Tibial artery (tissue), 4 donors: ENCODE measurements at places on chromosomes 5 and 9.
A peak's percentile ranks its signal among the peaks of the same experiment; 100 is the strongest.

DNA sequence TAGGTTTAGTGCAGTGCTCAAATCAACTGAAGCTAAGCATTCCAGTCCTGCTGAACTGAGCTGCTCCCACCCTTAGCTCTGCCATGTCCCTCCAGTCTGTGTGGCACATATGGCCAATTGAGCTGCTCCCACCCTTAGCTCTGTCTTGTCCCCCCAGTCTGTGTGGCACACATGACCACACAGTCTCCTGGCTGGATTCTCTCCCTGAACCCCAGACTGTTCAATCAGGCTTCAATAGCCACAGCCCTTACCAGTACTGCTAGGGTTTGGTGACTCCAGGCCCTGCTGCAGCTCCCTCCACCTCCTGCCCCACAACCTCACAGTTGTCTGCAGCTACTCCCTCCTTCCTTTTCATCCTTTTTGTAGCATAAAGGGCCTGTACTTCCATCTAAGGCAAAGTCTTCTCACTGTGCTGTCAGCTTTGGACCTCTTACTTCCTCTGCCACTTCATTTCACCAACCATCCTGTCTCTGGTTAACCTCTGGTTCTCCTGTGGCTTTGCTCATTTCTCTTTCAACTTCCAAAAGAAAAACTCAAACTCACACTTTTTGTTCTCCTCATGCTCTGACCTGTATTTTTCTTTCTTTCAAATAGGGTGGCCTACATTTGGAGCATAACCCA is 50.8 kb downstream of the ADAMTS12 start:
- peaks cover 25% of the 10 kb centered on the region for H3K4me1 ChIP-seq
- H3K27ac ChIP-seq, result no peak overlapping the region
- H3K36me3 ChIP-seq, result no peaks in the 10 kb centered on the region
- H3K4me3 ChIP-seq, result no peak overlapping the region
- DNase-seq, result no peak
- no peaks in the 10 kb centered on the region for H3K27me3 ChIP-seq

GRCh38 chr9:26132746-26133312 is 454.6 kb upstream of the TUSC1 start:
- no peak overlapping the region for H3K4me3 ChIP-seq
- H3K4me1 ChIP-seq, result peaks cover 26% of the 10 kb centered on the region
- H3K27me3 ChIP-seq, result no peaks in the 10 kb centered on the region
- no peaks in the 10 kb centered on the region for H3K36me3 ChIP-seq
- H3K27ac ChIP-seq, result peak overlapping the region; percentile 14

GRCh38 chr5:143921525-143922311 is 109.8 kb downstream of the HMHB1 start:
- no peak for DNase-seq
- H3K4me1 ChIP-seq, result peaks cover 17% of the 10 kb centered on the region
- no peak overlapping the region for H3K27ac ChIP-seq
- no peak overlapping the region for H3K4me3 ChIP-seq
- no peaks in the 10 kb centered on the region for H3K27me3 ChIP-seq

DNA sequence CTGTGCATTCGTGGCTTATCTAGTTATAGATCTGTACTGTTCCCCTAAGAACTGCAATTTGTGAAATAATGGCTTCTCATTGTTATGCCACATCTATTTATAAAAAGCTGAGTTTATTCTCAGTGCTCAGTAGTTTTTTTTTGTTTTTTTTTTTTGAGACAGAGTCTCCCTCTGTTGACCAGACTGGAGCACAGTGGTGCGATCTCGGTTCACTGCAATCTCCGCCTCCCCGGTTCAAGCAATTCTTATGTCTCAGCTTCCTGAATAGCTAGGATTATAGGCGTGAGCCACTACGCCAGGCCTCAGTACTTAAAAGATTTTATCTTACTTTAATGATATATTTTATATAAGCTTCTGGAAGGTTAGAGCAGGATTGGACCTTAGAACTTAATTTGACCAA is 19.0 kb downstream of the SEC61B start:
- no peaks in the 10 kb centered on the region for H3K4me1 ChIP-seq
- peaks cover 52% of the 10 kb centered on the region for H3K36me3 ChIP-seq
- no peak overlapping the region for H3K4me3 ChIP-seq
- no peaks in the 10 kb centered on the region for H3K27me3 ChIP-seq
- DNase-seq, result no peak

GRCh38 chr5:148238418-148238794 is at the start of gene MARCOL:
Gene MARCOL, plus strand, starts transcription at chr5:148238525. Its CDS starts 73 bp downstream, at chr5:148238598.
- H3K27ac ChIP-seq, result no peak within 1 kb of the TSS
- no peaks in the 10 kb centered on the region for H3K4me1 ChIP-seq
- no peaks in the 10 kb centered on the region for H3K27me3 ChIP-seq
- no peak within 1 kb of the TSS for H3K4me3 ChIP-seq

DNA sequence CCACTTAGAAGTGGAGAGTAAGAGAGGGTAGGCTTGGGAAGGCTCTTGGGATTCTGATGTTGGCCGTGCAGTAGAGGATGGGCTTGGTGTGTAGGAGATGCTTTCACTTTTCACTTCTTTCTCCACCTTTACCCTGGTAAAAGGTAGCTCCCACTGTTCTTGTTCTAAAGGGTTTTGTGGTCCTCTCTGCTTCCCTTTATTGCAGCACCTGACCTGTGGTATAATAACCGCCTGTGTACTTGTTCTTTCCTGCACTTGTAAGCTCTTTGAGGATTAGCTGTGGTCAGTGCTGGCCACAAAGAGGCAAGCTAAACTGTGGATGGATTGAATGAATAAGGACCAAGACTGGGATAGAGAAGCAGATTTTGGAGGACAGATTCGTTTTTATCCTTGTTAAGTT is 25.2 kb downstream of the KDM4C start:
- H3K4me3 ChIP-seq, result no peak overlapping the region
- H3K4me1 ChIP-seq, result peaks cover 28% of the 10 kb centered on the region
- H3K27ac ChIP-seq, result no peak overlapping the region
- no peak for DNase-seq
- no peaks in the 10 kb centered on the region for H3K27me3 ChIP-seq
- H3K36me3 ChIP-seq, result no peaks in the 10 kb centered on the region

DNA sequence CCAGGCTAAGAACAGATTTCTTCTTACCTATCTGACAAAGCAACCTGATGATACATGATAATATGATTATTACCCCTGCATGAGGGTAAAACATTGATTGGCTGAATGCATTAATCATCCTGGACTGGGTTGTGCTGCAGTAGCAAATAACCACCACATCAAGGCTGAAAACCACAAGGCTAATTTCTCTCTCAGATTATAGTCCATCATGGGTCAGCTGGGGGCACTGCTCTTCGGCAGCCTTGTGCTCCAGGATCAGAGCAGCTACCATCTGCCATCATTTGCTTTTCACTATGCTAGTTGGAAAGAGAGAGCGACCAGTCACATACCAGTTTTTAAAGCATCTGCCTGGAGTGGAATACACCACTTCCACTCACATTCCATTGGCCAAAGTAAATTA is 383.5 kb downstream of the RASEF start:
- H3K36me3 ChIP-seq, result no peaks in the 10 kb centered on the region
- H3K27ac ChIP-seq, result no peak overlapping the region
- no peak overlapping the region for H3K4me3 ChIP-seq

- peaks cover 73% of the 10 kb centered on the region for H3K36me3 ChIP-seq
- no peaks in the 10 kb centered on the region for H3K4me1 ChIP-seq
- no peak for DNase-seq
- no peaks in the 10 kb centered on the region for H3K27me3 ChIP-seq
These were observed 27.0 kb upstream of the C5orf24 start for GRCh38 chr5:134818776-134819175.

DNA sequence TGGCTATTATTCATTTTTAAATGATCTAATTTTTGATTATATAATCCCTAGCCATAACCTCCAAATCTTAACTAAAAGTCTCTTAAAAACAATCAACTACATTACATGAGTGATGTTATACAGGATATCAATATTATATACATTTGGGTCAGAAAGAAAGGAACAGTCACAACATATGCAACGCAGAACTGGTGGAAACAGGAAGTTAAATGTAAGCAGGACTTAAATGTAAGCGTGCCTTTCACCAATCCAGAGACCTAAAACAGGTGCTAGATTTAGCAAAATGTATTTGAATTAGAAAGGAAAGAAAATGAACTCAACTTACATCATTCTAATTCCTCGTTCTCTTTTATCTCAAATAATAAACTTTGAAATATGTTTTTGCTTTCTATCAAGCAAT is 738.5 kb downstream of the PTPRD start:
- no peak overlapping the region for H3K27ac ChIP-seq
- H3K36me3 ChIP-seq, result no peaks in the 10 kb centered on the region
- no peaks in the 10 kb centered on the region for H3K4me1 ChIP-seq

GRCh38 chr5:139458580-139459407 is 3.7 kb downstream of the ECSCR start:
- H3K27ac ChIP-seq, result no peak overlapping the region
- no peaks in the 10 kb centered on the region for H3K4me1 ChIP-seq
- H3K4me3 ChIP-seq, result no peak overlapping the region
- H3K27me3 ChIP-seq, result no peaks in the 10 kb centered on the region
- H3K36me3 ChIP-seq, result no peaks in the 10 kb centered on the region
- DNase-seq, result no peak

DNA sequence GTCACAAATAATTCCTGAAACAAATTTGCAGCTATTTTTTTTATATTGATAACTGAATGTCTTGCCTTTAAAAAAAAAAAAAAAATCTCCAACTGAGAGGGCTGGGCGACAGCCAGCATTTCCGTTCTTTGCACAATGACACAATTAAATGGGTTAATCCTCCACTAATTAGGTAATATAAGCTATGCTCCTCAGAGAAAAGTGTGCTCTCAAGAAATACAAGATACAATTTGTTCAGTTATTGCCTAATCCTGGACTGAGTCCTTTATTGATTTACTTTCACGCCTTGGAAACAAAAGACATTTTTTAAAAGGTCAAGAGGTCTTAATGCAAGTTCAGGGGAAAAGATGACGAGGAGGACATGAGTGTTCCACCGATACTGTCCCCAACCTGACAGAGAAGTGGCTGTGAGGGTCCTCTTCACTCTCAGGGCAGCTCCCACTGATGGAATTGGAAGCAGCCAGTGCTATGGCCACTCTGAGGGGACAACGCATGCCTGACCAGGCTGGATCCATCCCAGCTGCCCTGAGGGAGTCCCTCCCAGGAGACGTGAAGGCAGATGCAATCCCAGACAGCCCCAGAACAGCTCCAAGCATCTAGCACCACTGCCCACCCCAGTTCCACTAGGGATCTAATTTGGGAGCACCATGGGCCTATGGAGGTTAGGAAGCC is 220.7 kb downstream of the GNA14 start:
- no peak overlapping the region for H3K4me3 ChIP-seq
- no peaks in the 10 kb centered on the region for H3K4me1 ChIP-seq
- H3K36me3 ChIP-seq, result peaks cover 9% of the 10 kb centered on the region
- DNase-seq, result no peak

GRCh38 chr5:157828105-157828943 is 30.6 kb downstream of the CLINT1 start:
- no peaks in the 10 kb centered on the region for H3K36me3 ChIP-seq
- H3K4me3 ChIP-seq, result no peak overlapping the region
- H3K27me3 ChIP-seq, result no peaks in the 10 kb centered on the region
- H3K27ac ChIP-seq, result no peak overlapping the region

GRCh38 chr9:91164724-91165520 is 196.8 kb downstream of the AUH start:
- H3K4me1 ChIP-seq, result no peaks in the 10 kb centered on the region
- no peak overlapping the region for H3K4me3 ChIP-seq
- no peak overlapping the region for H3K27ac ChIP-seq
- peak; percentile 78 for DNase-seq
- no peaks in the 10 kb centered on the region for H3K36me3 ChIP-seq

GRCh38 chr9:89891591-89892304 is 286.9 kb downstream of the GADD45G start:
- H3K27ac ChIP-seq, result peak overlapping the region; percentile 67
- H3K36me3 ChIP-seq, result no peaks in the 10 kb centered on the region
- no peaks in the 10 kb centered on the region for H3K4me1 ChIP-seq
- DNase-seq, result peak; percentile 92

DNA sequence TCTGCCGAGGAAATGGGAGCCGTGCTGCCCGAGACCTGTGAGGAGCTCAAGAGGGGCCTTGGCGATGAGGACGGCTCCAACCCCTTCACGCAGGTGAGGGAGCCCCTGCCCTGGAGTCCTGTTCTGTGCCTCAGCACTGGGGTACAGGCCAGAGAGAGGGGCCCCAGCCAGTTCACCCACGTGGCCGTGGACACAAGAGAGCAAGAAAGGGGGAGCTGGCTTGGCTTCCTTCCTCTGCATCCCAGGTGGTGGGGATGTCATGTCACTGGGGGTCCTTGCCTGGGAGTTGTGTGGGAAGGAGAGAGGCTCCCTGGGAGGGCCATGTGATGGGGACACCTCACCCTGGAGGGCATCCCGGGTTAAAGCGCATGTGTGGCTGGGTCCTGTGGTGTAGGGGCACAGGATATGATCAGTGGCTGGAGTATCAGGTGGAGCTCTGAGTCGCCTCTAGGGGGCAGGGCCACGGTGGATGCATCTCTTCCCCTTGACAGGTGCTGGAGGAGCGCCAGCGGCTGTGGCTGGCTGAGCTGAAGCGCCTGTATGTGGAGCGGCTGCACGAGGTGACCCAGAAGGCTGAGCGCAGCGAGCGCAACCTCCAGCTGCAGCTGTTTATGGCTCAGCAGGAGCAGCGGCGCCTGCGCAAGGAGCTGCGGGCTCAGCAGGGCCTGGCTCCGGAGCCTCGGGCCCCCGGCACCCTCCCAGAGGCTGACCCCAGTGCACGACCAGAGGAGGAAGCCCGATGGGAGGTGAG is 7.5 kb downstream of the N4BP3 start:
- no peaks in the 10 kb centered on the region for H3K4me1 ChIP-seq
- H3K4me3 ChIP-seq, result no peak overlapping the region
- no peak overlapping the region for H3K27ac ChIP-seq
- no peak for DNase-seq

DNA sequence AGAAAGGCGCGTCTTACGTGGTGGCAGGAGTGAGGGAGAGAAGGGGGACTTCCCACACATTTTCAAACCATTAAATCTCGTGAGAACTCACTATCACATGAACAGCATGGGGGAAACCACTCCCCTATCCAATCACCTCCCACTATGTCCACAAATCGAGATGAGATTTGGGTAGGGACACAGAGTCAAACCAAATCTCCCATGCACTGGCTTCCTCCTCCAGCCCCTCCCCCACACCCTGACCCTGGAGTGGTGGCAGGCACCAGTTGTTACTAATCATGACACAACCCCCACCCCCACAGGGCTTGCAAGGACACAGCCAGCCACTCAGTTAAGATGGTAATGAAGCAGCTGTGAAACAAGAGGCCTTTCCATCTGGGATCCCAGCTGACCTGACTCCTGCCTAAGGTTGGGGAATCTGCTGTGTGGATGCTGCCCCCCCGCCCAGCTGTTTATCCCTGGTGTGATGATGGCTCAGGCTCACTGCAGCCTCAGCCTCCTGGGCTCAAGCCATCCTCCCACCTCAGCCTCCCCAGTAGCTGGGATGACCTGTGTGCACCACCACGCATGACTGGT is 57.1 kb upstream of the FUBP3 start:
- H3K4me3 ChIP-seq, result no peak overlapping the region
- H3K27ac ChIP-seq, result no peak overlapping the region
- no peaks in the 10 kb centered on the region for H3K4me1 ChIP-seq
- H3K36me3 ChIP-seq, result no peaks in the 10 kb centered on the region
- no peak for DNase-seq
